ENCODE measurements at places on chromosomes 6 and 20. TPM values are rescaled to one million over a fixed set of nuclear protein-coding genes. Genes with fewer than 3 reads are reported as not detected.

GRCh38 chr6:38552121-38552520 is 87.6 kb downstream of the BTBD9 start:
- DNase-seq = no peak

GRCh38 chr6:50992232-50992631 is 173.6 kb downstream of the TFAP2B start:
- no peak for DNase-seq

Gene PRDM1
- total RNA-seq = 1.3 TPM

DNA sequence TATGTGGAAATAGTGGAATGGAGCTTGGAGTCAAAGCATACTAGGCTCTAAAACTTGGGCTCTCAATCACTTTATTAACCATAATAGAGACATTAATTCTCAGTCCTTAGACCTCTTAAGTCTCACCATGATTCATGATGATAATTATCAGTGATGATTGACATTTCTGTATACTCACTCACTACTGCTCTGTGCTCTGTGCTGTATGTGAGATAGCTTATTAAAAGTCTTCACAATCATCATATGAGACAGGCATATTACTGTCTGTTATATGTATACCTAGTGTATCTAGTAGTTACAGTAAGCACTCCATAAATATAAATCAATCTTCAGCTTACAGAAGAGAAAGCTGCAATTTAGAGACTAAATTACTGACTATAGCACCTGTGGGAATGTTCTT is 236.0 kb upstream of the JAG1 start:
- no peak for DNase-seq
